ENCODE measurements at places on chromosomes 2 and 18. TPM values are rescaled to one million over a fixed set of nuclear protein-coding genes. Genes with fewer than 3 reads are reported as not detected.

COL3A1 gene
- 0.13 TPM for total RNA-seq

POMC gene
- 5.9 TPM for total RNA-seq

DCDC2C gene
- not detected for total RNA-seq

MOGAT1 gene
- total RNA-seq, result not detected

ACTR3 gene
- total RNA-seq, result 440 TPM

Data from activated T-helper 1 cell treated with anti-CD3 and anti-CD28 coated beads, Interleukin-12 subunit alpha, Interleukin-12 subunit beta, Interleukin-2, Interleukin-4 antibody, amounts not matched to agents 30 ng/mL and 10 ng/mL and 1 ng/mL, durations not matched to agents 14 hours and 24 hours and 36 hours (primary cell).